GM23248 (cell line): ENCODE measurements at places on chromosomes 4 and X. TPM values are rescaled to one million over a fixed set of nuclear protein-coding genes. Genes with fewer than 3 reads are reported as not detected.
A peak's percentile ranks its signal among the peaks of the same experiment; 100 is the strongest.

GRCh38 chrX:153925387-153925738 lies 701 bp downstream of the ARHGAP4 start:
- DNase-seq, result no peak

- no peak for DNase-seq
Measured at GRCh38 chrX:24777660-24778059, 83.9 kb downstream of the POLA1 start.

GRCh38 chrX:116384406-116384954 lies 51.9 kb upstream of the SLC6A14 start:
- peak; percentile 77 for DNase-seq

DNA sequence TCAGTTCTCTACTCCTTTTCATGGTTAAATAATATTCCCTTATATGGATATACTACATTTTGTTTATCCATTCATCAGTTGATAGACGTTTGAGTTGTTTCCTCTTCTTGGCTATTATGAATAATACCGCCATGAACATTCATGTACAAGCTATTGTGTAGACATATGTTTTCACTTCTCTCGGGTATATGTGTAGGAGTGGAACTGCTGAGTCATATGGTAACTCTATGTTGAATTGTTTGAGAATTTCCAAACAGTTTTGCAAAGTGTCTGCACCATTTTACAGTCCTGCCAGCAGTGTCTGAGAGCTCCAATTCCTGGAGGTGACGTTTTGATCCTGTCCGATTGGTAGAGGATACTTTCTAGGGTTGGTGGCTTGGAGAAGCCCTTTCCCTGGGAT lies 23.6 kb downstream of the PLAC1 start:
- DNase-seq, result peak; percentile 86

GRCh38 chrX:44290718-44291117 lies 52.8 kb downstream of the EFHC2 start:
- no peak for DNase-seq

ENOPH1 gene
- 34.0 and 41.4 TPM in 2 replicates for total RNA-seq

DNA sequence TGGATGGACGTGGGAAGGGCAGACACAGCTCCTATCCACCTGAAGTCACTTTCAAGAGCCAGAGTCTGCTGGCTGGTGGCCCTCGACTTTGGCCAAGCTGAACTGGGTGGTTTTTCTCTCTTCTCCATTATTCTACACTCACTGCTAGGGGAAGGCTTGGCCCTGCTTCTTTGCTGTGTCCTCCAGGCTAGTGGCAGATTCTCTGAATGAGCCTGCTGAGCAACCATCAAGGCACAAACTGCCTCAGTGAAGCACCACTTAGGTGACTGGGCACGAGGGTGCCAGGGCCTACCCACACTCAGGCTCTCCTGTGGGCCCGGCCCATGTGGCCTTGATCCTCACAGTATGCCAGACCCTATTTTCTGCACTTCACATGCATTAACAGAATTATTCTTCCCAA lies 92.0 kb downstream of the PJA1 start:
- DNase-seq, result no peak

DNA sequence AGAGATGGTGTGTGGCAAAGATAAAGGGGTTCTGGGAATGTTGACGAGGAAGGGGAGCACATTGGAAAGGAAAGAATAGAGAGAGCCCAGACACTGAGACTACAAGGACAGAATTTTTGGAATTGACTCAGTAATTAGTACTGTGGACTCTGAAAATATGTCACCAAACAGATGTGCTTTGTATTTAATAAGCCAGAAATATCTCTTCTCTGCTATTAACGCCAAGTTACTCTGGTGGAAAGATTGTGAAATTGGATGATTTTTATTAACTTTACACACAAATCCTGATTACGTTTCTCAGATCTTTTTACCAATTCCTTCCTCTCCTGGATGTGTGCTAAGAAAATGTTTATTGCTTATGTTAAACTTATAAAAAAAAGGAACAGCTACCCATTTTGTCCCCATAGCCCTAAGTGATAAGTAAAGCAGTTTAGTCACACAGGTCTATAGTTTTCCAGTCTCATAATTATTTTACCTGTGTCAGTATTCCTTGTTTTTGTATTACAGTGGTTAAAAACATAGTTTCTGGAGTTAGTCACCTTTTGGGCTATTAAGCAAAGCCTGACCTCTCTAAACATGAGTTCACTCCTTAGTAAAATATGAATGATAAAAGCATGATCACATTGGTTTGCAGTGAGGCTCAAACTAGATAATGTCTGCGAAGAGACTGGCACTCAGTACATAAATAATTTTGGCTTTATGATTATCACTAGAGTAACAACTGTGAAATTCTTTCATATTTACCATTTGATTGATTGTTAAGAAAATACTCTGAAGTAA lies 1068.3 kb downstream of the STIM2 start:
- DNase-seq, result no peak

GRCh38 chr4:126604268-126604867 lies 1028.4 kb upstream of the INTU start:
- peak; percentile 71 for DNase-seq

PIR gene
- total RNA-seq, result 0.76 and 1.7 TPM in 2 replicates

RHOXF2B gene
- not detected in 2 replicates for total RNA-seq

DNA sequence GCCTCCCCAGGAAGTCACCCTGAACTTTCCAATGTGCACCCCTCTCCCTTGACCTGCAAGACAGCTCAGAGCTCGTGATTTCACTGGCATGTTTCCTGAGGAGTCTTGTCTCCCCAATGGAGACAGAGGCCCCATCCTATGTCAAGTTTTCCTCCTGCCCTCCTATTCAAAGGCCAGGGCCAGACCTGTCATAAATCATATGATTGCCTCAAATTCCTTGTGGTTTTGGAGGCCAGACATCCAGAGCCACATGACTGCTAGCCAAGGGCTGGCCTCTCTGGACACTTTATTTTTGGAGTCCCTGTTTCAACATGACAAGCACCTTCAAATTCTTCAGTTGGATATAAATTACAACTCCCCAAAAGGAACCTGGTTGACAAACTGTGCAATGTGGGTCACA lies 76.0 kb upstream of the TFDP3 start:
- peak; percentile 22 for DNase-seq

PCDH7 gene
- 0.38 and 1.1 TPM in 2 replicates for total RNA-seq

SPATA4 gene
- total RNA-seq, result not detected in 2 replicates

RAB39B gene
- 2.0 and 3.1 TPM in 2 replicates for total RNA-seq

C4orf51 gene
- total RNA-seq, result not detected in 2 replicates

DNA sequence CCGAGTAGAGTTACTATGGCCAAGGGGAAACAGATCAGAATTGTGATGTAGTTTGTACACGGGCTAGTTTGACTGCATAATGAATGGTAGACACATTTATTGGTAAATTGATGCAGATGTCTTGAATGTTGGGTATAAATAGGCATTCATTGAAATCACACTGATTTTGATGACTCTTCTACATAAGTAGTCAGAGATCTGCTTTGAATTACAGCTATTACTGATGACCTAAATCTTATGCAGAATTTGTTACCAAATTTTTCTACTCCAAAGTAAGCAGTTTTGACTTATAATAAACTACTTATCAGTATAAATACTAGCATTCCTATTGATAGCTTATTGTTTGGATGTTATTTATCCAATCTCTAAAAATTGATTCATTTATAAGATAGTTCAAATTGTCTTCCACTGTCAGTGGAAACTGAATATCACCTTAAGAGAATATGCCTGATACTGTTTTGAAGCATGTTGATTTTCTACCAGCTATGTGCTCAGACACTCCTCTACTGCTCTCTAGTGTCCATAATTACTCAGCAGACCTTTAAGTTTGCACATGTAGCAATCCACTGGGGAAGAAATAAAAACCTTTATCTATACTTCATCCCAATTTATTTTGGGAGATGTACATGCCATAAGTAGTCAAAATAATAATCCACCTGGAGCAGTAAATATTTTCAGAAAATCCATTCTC lies 120.3 kb downstream of the RASL11B start:
- peak; percentile 70 for DNase-seq

DNA sequence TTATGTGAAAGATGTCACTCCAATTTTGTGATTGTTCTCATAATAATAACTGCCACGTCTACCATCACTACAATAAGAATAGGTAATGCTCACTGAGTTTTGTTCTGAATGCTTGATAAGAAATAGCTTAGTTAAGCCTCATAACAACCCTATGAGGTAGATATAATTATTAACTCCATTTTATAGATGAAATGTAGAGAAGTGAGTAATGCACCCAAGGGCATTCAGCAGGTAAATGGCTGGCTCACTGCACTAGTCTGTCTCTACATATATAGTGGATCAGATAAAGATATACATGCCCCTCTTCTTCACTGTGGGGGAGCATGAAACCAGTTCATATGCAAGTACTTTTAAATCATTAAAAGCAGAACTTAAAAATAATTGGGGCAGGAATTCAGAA lies 65.8 kb upstream of the SLC4A4 start:
- DNase-seq, result no peak

DNA sequence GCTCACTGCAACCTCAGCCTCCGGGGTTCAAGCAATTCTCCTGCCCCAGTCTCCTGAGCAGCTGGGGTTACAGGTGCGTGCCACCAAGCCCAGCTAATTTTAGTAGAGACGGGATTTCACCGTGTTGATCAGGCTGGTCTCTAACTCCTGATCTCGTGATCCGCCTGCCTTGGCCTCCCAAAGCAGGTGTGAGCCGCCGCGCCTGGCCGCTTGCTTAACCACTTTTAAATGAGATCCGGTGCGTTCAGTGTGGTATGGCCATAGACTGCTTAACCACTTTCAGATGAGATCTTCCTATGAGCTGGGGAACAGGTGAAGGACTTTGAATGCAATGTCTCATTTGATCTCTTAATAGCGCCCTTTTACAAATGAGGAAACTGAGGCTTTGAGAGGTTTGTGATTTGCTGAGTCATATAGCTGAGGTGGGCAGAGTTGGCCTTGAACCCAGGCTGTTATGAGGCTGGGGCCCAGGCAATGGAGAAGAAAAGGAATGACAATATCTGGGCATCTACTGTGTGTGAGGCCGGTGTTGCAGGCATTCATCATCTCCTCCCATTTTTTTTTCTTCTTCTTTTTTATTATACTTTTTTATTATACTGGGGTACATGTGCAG lies 41.9 kb upstream of the NSG1 start:
- no peak for DNase-seq

CSAG3 gene
- not detected in 2 replicates for total RNA-seq

GRCh38 chr4:169619518-169619957 lies 840 bp upstream of the CLCN3 start:
- DNase-seq, result peak; percentile 77

DNA sequence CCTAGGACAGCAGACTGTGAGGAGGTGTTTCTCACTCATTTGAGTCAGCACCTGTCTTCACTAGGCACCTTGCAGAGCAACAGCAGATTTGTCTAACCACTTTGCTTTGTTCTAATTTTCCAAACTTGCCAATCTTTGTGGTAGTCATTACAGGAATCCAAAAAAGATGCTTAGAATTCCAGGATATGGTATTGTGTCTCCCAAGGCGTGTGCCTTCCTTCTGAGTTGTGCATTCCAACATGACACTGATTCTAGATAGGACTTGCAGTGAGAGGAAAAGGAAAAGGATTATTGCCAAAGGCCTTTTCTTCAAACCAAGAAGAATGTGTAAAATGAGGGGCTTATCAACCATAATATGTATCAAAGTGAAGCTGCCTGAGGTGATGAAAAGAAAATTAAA lies 126.2 kb downstream of the MAPK10 start:
- DNase-seq, result peak; percentile 44

GRCh38 chr4:130922955-130923354 lies 1827.0 kb downstream of the C4orf33 start:
- no peak for DNase-seq

FTSJ1 gene
- 95.2 and 152 TPM in 2 replicates for total RNA-seq

SORCS2 gene
- total RNA-seq, result 1.4 and 4.3 TPM in 2 replicates

- DNase-seq, result no peak
Measured at GRCh38 chr4:153974452-153974851, 185.6 kb upstream of the SFRP2 start.

MAPK10 gene
- total RNA-seq, result 0.89 and 1.3 TPM in 2 replicates

GRCh38 chr4:127857641-127858040 lies 23.1 kb upstream of the PLK4 start:
- DNase-seq, result no peak

FSTL5 gene
- total RNA-seq, result not detected in 2 replicates

CCKAR gene
- not detected in 2 replicates for total RNA-seq

DNA sequence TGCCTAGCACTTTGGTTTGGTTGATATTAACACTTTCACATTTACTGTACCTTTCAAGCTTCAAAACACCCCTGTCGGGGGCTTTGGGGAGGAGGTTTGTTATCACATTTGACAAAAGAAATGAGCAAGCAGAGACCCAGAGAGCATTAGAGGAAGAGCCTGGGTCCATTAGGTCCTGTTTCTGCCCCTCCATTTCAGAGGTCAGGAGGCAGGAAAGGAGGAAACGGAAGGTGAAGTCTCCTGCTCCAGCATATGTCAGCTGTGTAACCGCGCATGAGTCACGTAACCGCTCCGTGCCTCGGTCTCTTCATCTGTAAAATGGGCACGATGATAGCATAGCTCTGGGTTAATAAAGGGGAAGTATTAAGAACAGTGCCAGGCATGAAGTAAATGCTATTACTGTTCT lies 201.9 kb upstream of the BCOR start:
- no peak for DNase-seq

GRCh38 chrX:72381439-72382201 lies 75.9 kb upstream of the CITED1 start:
- no peak for DNase-seq

DNA sequence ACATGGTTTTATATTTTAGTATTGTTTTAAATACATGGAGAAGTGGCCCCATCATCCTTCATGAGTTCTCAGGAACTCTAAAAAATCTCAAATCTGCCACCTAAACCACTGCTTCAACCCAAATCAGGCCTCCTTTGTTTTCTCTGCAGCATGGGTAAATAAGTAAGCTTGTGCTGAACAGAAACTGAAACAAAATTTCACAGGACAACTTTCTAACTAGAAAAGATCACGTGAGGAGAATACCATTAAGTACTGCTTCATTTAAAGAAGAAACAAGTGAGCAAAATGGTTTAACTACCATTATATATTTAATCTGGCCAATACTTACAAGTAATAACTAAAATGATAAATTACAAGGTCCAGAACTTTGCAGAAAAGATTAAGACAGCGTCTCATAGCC lies 2.5 kb downstream of the ARAP2 start:
- DNase-seq, result no peak

GRCh38 chrX:254630-255215 lies 26.5 kb upstream of the PLCXD1 start:
- DNase-seq, result no peak

DNA sequence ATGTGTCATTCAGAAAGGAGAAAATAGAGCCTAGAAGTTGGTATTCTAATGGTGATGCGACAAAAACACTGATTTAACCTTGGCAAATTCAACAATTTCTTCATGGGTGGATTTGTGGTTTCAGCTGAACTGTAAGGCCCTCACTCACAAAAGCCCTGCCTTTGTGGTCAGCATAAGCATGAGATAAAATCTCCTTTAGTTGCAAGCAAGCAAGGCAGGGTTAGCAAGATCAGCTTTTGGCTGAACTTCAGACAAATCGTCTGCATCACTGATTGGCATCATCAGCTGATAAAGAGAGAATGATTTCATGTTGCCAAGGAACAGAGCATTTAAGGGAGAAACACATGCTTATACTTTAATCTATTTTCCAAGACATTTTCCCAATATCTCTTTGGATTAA lies 2582.2 kb downstream of the PCDH7 start:
- no peak for DNase-seq

GRCh38 chr4:72107456-72107855 lies 75.7 kb downstream of the NPFFR2 start:
- DNase-seq, result no peak

TSC22D3 gene
- 28.8 and 49.0 TPM in 2 replicates for total RNA-seq
